ENCODE measurements at places on chromosomes 13 and 19. TPM values are rescaled to one million over a fixed set of nuclear protein-coding genes. Genes with fewer than 3 reads are reported as not detected.

DNA sequence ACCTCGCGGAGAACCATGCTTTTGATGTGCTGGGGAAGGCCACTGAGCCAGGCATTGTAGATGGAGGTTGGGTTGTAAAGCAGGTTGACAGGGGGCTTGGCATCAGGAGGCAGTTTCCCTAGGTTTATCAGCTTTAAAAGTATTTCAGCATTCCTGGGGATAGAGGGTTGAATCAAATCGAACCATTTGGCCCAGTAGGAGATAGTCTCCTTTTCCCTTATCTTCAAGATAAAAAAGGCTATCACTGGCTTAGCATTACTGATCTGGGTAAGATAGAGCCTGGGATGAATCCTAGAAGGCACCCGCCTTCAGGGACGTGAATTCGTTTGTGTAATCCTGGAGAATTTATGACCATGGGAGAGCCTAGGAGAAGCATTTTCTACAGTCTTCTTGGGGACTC lies 30.6 kb downstream of the SLC6A16 start:
- no peak overlapping the region for H3K4me3 ChIP-seq
- no peak for DNase-seq
- no peaks in the 10 kb centered on the region for H3K27me3 ChIP-seq
- H3K4me1 ChIP-seq, result no peaks in the 10 kb centered on the region
- no peak overlapping the region for H3K27ac ChIP-seq

DNA sequence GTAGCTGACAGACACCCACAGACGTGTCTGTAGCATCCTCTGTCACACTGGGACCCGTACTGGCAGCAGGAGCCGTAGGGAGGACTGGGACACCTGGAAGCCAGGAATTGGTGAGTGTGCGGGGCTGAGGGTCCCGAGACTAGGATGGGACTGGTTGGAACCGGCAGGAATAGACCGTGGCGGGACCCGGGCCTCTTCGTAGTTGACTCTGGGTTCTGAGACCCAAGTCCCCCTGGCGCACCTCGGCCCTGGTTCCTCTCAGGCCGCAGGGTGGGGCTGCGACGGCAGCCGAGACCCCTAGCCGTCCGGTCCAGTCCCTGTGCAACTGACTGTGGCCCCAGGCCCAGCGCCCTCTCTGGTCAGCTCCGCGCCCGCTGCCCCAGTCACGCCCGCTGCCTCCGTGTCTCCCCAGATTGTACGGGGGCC lies 64.7 kb downstream of the ZNF823 start:
- H3K27ac ChIP-seq, result peak overlapping the region; percentile 50
- H3K4me3 ChIP-seq, result peak overlapping the region; percentile 58

DNA sequence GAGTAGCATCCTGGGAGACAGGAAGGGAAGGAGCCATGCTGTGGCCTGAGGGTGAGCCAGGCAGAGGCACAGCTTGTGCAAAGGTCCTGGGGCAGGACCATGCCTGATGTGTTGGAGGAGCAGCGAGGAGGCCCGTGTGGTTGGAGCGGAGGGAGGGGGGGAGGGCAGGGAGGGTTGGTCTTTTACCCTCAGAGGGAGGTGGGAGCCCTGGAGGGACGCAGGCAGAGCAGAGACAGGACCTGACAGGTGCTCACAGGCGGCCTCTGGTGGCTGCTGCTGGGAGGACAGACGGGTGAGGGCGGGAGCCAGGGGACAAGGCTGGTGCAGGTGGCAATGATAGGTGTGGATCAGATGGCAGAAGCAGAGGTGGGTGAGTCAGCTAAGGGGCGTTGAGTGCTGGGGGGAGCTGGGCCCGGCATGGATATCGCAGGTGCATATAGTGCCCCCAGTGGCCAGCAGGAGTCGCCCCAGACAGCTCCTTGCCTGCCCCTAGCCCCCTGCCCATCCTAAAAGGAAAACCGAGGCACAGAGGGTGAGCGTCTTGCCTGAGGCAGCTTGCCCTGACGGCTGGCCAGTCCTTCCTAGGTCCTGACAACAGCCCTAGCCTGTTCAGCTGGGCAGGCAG lies 9.8 kb upstream of the GNA15 start:
- H3K4me1 ChIP-seq, result no peaks in the 10 kb centered on the region
- no peak overlapping the region for H3K4me3 ChIP-seq
- H3K27me3 ChIP-seq, result no peaks in the 10 kb centered on the region

DNA sequence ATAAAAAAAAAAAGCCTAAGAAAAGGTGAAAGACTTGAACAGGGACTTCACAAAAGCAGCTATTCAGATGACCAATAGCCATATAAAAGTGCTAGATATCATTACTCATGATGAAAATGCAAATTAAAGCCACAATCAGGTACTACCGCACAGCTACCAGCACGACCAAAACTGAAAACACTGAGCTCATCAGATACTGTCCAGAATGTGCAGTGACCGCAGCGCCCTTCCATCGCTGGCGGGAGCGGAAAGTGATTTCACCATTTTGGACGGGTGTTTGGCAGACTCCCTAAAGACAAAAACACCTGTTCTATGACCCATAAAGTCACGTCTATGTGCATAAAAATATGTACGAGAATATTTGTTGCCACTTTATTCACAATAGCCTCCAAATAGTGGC lies 60.7 kb downstream of the SLC6A16 start:
- H3K36me3 ChIP-seq, result no peaks in the 10 kb centered on the region
- H3K27me3 ChIP-seq, result peaks cover 7% of the 10 kb centered on the region
- H3K27ac ChIP-seq, result no peak overlapping the region
- no peak for DNase-seq
- no peak overlapping the region for H3K4me3 ChIP-seq

- H3K4me3 ChIP-seq, result peak overlapping the region; percentile 55
- peaks cover 26% of the 10 kb centered on the region for H3K27me3 ChIP-seq
- H3K27ac ChIP-seq, result peak overlapping the region; percentile 76
- DNase-seq, result no peak
Observed at GRCh38 chr19:7869910-7870511, 4.2 kb downstream of the PRR36 start.

GRCh38 chr19:44530777-44531176 lies 1.3 kb upstream of the CEACAM20 start:
- no peak overlapping the region for H3K27ac ChIP-seq
- peaks cover 48% of the 10 kb centered on the region for H3K27me3 ChIP-seq
- H3K36me3 ChIP-seq, result no peaks in the 10 kb centered on the region
- H3K4me1 ChIP-seq, result no peaks in the 10 kb centered on the region
- no peak overlapping the region for H3K4me3 ChIP-seq

DNA sequence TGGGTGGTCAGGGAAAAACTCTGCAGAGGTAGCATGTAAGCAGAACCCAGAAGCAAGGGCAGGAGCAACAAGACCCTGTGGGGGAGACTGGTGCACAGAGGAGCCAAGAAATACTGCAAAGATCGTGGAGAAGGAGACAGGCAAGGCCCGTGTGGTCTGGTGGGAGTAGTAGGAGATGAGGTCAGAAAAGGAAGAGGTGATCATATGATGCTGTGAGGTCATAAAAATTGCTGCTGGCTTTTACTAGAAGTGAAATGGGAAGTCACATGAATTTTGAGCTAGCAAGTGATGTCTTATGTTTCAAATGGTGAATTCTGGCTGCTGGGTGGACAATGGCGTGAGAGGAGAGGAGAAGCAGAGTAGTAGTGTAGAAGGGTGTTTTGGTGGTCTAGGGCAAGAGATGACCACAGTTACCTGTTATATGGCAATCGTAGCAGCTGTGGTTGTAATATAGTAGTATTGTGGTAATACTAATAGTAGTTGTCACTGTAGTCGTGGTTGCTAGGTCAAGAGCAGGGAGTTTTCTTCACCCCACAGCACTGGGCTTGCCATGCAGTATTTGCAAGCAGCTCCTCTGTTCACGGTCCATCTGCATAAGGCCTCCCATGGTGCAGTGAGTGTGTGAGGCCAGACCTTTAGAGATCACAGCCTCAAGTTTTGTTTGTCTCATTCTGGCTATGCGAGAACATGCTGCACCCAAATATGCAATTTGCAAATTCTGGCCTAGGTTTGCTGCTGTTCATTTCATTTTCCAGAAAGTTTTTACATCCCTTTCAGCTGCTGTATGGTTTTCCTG lies 205.0 kb downstream of the TSHZ3 start:
- no peak overlapping the region for H3K27ac ChIP-seq
- no peak overlapping the region for H3K4me3 ChIP-seq
- no peaks in the 10 kb centered on the region for H3K36me3 ChIP-seq
- H3K27me3 ChIP-seq, result no peaks in the 10 kb centered on the region
- H3K4me1 ChIP-seq, result no peaks in the 10 kb centered on the region

DNA sequence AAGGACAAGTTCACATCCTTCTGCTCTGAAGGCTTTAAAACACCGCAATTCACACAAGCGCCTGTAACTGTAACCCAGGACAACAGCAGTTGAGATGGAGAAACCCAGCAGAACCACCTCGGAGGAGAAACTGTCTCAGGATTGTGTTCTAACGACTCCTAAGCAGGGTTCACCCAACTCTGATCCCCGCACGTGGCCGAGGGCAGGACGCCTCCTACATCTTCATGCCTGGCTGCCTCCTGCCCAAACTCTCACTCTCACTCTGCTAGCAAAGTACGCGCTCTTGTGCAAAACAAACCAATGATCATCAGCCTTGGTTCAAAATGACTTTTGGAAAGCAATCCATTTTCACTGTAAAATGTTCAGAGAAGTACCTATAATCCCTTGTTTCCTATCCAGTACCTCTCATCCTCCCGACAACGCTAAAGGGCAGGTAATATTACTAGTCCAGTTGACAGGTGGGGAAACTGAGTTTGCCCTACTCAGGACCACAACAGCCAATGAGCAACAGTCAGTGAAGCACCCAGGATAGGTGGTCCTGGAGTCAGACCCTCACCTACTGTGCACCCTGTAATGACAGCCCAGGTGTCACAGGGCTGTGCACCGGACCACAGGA lies 25.6 kb downstream of the EPS15L1 start:
- no peak overlapping the region for H3K4me3 ChIP-seq
- no peak for DNase-seq
- H3K36me3 ChIP-seq, result peaks cover 5% of the 10 kb centered on the region
- peak overlapping the region; percentile 10 for H3K27ac ChIP-seq

- peaks cover 57% of the 10 kb centered on the region for H3K4me1 ChIP-seq
- no peak overlapping the region for H3K27ac ChIP-seq
- DNase-seq, result no peak
- H3K36me3 ChIP-seq, result peaks cover 4% of the 10 kb centered on the region
Observed at GRCh38 chr19:55256562-55257460, 2.0 kb downstream of the PPP6R1 start.

Gene ZNF728
- 4.5 TPM for total RNA-seq

Gene LACC1
- 9.0 TPM for total RNA-seq

Gene FXYD7
- total RNA-seq, result not detected

Gene GJB2
- not detected for total RNA-seq

Gene ZNF66
- total RNA-seq, result 2.6 TPM
